ENCODE measurements at places on chromosomes 1 and 21. TPM values are rescaled to one million over a fixed set of nuclear protein-coding genes. Genes with fewer than 3 reads are reported as not detected.
A peak's percentile ranks its signal among the peaks of the same experiment; 100 is the strongest.

The CCDC27 gene
- not detected for total RNA-seq

The VHLL gene
- total RNA-seq, result 0.50 TPM

GRCh38 chr1:8015809-8016165 lies 10.3 kb downstream of the ERRFI1 start:
- DNase-seq, result no peak

GRCh38 chr1:125085720-125086591 lies 3901.2 kb downstream of the SRGAP2C start:
- DNase-seq, result no peak

DNA sequence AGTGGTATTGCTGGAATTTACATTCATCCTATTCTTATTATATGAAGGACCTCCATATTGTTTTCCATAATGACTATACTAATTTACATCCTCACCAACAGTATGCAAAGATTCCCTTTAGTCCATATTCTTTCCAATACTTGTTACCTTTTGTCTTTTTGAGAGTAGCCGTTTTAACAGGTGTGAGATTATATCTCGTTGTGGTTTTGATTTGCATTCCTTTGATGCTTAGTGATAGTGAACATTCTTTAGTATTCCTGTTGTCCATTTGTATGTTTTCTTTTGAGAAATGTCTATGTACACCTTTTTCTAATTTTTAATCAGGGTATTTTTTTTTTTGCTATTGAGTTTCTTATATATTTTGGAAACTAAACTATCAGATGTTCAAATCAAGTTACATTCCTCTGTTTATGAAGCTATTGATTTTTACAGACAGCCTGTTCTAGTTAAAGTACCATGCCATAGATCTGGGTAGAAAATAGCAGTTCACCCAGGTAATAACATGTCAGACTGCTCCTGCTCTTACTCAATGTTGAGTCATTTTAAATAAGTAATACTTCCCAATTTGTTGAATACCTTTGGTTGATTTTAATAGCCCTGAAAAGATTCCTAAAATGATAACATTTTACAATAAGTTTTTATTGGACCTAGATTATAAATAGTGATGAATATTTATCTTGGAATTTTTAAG lies 1108.7 kb downstream of the NCAM2 start:
- no peak for DNase-seq

DNA sequence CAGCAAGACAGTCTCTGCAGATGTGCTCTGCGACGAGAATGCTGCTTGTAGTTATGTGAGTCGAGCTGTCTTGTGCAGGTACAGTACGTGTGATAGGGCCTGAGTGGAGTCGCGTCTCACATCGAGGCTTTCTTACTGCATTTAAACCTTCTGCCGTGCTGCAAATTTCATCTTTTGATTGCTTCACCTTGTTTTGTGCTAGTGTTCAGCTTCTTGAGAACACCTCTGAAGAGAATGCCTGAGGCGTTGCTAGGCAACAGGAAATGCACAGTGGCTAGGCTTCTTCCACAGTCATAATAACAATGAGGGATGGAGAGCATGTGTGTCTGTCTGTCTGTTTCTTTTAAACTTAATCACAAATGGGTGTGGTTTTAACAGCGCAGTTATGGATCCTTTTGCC lies 52.9 kb downstream of the MRPS6 start:
- DNase-seq, result peak; percentile 81

GRCh38 chr1:44289530-44289929 lies 65.5 kb downstream of the ERI3 start:
- no peak for DNase-seq

DNA sequence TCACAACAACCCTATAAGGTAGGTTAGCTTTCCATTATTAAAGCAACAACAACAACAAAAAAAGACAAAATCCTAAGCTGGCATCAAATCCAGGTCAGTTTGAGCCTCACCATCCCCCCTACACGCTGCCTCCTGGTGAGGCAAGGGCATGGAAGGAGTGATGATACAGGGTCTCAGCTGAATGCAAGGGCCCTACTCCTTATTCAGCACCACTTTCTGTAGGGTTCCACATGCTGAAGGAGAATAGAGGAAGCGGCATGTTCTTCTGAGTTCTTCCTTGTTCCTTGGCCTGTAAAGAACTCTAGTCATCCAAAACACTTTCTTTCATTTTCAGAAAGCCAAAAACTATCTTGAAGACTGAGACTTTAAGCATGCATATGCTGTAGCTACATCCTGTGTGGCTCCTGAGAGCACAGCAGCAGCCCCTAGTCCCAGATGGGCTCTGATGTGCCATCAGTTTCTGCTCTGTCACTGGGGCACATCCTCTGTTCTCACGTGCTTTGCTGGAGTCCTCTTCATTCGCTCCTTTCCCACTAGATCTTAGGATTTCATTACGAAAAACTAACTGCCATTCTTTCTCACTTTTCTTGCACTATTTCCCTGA lies 6.2 kb downstream of the ILDR2 start:
- DNase-seq, result no peak

GRCh38 chr1:172760121-172760520 lies 101.2 kb downstream of the FASLG start:
- no peak for DNase-seq

DNA sequence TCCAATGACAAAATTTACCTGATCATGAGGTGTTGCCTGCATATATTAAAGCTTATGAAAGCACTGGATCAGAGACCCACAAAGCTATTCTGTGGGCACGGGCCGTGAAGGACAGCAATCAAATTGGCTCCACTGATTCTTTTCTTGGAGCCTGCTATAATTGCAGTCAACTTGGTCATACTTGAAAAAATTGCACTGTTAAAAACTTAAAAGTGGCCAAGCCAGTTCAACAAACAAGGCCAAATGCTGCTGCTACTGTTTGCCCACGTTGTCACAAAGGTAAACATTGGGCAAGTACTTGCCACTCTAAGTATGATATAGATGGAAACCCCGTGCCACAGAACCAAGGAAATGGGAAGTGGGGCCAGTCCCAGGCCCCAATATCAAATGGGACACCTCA lies 37.8 kb downstream of the CYP4A11 start:
- no peak for DNase-seq

Data from mammary epithelial cell (primary cell).